ENCODE measurements at places on chromosomes 7 and 10.
A peak's percentile ranks its signal among the peaks of the same experiment; 100 is the strongest.

DNA sequence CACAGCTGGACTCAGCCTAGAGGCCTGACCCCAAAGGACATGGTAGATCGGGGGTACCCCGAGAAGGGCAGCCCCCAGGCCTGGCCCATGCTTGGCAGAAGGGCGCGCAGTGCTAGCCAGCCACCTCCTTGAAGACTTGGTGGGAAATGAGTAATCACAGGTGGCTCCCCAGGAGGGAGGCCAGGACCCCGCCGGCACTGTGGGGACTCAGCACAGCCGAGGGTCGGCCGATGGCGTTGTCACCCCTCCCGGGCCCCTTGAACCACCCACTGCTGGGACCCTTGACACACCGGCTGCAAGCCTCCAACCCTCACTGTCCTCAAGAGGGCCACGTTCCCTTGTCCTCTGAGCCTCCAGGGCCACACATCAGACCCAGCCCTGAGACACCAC, 27.7 kb downstream of the ADGRA1 start:
- no peak for DNase-seq

DNA sequence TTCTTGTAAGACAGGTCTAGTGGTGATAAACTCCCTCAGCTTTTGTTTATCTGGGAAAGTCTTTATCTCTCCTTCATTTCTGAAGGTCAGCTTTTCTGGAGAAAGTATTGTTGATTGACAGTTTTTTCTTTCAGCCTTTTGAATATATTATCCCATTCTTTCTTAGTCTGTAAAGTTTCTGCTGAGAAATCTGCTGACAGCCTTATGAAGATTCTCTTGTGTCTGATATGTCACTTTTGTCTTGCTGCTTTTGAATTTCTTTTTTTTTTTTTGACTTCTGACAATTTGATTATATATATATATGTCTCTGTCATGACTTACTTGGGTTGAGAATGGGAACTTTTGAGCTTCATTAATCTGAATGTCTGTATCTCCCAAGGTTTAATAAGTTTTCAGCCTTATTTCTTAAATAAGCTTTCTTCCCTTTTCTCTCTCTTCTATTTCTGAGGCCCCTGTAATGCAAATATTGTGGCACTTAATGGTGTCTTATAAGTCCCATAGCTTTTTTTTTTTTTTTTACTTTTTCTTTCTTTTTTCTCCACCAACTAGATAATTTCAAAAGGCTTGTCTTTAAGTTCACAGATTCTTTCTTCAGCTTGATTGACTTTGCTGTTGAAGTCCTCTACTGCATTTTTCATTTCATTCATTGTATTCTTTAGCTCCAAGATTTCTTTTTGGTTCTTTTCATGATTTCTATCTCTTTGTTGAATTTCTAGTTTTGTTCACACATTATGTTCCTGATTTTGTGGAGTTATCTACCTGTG, 81.4 kb upstream of the IL6 start:
- no peak for DNase-seq

GRCh38 chr7:44431091-44431608, 59.3 kb downstream of the NUDCD3 start:
- DNase-seq = peak; percentile 41

GRCh38 chr7:158161194-158161593, 426.4 kb downstream of the PTPRN2 start:
- no peak for DNase-seq

DNA sequence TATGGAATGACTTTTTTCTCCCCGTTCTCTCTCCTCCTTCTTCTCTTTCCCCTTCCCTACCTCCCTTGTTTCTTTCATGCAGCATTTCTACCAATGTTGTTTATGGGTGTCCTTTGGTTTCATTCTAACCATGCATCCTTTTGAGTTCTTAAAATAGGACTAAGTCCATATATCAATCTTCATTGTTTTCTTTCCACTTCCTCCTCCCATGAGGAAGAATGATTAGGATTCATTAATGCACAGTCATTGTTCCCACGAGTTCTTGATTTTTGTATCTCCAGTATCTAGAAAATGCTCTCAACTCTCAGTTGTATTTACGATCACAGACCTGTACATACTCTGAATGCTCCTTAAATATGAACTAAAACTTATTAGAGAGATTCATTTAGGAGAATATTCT, 153.3 kb downstream of the LRRC4 start:
- no peak for DNase-seq

DNA sequence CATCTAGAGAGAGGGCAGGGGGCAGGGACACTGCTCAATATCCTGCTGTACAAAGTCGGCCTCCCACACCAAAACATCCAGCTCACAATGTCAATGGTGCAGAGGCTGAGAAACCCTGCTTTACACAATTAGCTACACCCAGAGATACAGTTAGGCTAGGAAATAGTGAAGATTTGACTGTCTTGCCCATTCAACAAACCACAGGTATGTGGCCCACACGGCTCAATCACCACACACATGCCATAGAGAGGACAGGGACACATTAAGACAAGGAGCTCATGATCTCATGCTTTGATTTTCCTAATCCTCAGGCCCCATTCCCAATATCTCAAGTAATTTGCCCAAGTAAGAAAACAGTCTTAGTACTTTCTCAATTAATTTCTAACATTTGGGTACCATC, 110.4 kb downstream of the OSBPL3 start:
- DNase-seq = no peak

GRCh38 chr10:132036153-132036886, 29.4 kb upstream of the JAKMIP3 start:
- DNase-seq = no peak

- DNase-seq = no peak
These were observed 137.7 kb downstream of the CPED1 start for GRCh38 chr7:121126201-121126600.

GRCh38 chr7:15652776-15653290, 33.6 kb downstream of the MEOX2 start:
- no peak for DNase-seq

GRCh38 chr7:141462958-141463357, 88.3 kb upstream of the AGK start:
- no peak for DNase-seq

- no peak for DNase-seq
These were observed 79.9 kb downstream of the ARHGAP21 start for GRCh38 chr10:24643679-24644209.

DNA sequence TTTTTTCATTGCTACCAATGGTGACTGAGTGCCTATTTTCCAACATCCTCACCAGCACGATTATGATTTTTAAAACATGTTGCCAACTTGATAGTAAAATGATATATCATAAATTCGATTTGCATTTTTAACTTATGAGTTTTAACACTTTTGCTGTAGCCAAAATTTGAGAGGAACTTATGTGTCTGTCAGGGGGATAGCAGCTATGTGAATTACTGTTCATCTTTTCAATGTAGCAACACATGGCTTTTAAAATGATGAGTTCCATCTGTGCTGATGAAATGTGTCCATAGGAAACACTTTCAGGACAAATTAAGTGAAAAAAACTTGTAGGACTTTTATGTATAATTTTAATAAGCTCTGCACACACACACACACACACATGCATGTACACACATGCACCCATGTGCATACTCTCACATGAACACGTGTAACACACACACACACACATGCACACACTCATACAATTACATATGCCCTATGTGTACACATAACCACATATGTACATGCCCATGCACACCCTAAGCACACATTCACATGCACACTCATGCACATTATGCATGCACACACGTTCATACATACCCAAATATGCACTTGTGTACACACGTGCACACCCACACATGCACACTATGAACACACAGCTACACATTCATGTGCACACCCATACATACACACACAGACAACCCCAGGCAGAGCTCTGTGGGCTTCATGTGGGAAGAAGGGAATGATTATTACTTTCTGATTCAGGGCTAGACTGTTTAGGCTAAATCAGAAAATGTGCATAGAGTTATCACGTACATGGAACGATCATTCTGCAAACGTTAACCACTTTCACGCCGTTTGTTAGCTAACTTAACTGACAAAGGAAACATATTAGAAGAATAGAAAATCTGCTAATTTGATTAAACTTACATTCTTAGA, 68.9 kb downstream of the C10orf143 start:
- DNase-seq = no peak

DNA sequence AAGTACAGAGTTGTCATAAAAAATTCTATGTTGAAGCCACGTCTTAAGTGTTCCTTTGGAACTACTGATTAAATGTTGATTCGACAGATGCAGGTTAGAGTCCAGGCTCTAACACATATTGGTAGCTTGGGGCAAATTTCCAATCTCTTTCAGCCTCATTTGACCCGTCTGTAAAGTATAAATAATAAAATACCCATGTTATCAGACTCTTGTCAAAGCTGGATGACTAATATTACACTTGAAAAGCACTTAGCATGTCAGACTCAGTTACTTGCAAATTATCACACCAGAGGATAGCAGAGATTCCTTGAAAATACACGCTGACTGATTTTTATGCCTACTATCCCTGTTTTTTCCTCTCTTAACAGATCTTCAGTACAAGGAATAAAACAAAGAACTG, 18.1 kb upstream of the MACC1 start:
- DNase-seq = no peak

DNA sequence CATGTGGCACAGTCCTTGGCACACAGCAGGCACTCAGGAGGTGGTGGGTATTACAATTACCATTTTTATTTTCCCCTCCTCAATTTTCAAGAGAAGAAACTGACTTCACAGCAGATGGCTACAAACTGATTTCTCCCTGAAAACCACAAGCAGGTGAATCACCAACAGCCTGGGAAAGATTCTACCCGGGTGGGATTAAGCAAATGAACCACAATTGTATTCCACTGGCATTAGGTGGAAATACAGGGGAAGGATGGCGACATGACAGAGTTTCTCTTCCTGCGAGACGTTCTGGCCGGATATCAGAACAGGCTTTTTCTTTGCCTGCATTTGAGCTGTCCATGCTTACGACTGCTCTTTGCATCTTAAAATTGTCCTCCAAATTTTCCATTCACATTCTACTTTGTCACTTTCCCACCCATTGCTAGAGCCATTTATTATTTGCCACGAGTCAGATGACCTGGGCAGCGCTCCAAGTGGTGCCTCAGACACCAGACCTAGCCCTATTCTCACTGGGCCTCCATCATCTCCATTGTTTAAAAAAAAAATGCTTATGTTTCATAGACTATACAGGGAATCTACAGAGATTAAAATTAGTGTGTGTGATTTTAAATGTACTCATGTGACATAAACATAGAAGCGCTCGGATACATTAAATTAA, 4.6 kb downstream of the DENND11 start:
- DNase-seq = no peak
